Chondrocyte (in vitro differentiated cells): ENCODE measurements at places on chromosomes 12 and 14.

- DNase-seq: no peak
Measured at GRCh38 chr14:52315355-52315718, 1.2 kb downstream of the PTGER2 start.

DNA sequence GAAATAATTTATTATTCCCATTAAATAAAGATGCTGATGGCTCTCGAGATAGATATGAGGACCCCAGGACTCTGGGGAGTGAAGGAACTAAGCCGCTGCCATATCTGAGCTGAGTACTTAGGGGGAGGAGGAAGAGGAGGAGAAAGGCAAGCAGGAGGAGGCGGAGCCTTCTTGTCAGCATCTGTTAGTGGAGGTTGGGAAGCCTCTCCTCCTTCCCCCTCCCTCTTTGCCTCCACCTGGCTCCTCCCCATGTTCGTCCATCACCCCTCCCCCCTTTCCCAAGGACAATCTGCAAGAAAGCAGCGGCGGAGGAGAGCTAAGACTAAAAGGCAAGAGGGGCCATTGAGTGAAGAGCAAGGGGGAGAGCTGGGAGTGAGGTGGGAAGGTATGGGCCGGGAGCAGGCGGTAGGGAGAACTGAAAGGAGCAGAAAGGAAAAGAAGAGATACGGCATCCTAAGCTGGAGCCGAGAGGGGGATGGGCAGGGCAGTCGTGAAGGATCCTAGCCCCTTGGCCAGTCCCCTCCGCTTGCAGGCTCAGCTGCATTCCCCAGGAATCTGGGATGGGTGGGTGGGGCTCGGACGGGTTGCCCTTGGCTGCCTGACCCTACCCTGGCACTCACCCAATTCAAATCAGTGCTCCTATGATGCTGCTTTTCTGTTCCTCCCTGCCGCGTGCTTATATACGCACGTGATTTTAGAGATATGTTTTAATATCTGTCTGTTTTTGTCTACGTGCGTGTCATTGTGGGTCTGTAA lies at the start of gene PFKM:
Gene PFKM, plus strand, starts transcription at position 287 of the 756 bp plus-strand sequence. CDS start 3,411 bp downstream, outside the sequence.
- DNase-seq: no peak

DNA sequence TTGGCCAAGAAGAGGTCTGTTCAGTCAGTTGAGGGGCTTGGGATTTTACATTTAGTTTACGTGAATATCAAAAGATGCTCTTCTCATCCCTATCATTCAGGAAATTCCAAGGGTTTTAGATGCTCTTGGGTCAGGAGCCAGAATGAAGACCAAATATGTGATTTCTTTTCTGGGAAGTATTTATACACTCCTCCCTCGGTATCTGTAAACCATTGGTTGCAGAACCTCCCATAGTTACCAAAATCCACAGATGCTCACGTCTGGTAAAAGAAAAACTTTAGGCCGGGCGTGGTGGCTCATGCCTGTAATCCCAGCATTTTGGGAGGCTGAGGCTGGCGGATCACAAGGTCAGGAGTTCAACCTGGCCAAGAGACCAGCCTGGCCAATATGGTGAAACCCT lies 75.9 kb downstream of the TNFAIP2 start:
- DNase-seq: no peak

DNA sequence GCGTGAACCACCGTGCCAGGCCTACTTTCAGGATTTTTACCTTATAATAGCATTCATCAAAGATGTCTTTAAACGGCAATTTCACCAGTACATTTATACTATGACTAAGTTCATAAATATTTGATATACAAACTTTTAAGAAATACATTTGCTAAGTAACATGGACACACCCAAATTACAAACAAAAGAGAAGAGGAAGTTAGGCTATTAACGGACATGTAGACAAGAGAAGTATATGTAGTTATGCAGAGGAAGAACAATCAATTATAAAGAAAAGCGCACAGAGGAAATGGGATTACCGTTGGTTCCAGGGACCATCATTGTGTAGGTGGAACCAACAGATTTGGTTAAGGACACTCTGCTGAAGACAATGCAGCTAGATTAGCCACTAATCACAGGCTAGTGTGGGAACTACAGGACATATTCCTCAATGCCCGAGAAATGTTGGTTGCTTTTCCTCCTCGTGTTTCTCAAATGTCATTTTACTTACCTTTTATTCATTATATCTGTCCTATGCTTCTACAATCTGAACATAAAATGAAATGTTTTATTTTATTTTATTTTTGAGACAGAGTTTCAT lies 24.0 kb upstream of the PKP2 start:
- no peak for DNase-seq

DNA sequence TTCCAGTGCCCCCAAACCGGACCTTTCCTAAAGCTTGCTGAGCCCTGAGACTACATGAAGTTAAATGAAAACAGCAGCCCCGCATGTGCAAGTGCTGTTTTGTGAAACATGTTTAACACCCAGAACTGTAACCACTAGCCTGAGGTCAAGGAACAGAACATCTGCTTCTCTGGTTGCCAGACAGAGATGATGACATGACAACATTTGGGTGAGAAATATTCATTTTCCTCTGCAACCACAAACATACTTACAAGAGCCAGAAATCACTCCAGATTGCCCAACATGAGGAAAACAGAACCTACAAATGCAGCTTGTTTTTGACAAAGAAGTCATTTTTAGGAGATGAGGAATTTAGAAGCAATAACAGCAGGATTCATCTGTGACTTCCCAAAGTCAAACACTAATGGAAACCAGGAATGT lies 110.4 kb downstream of the BCAT1 start:
- DNase-seq: no peak

DNA sequence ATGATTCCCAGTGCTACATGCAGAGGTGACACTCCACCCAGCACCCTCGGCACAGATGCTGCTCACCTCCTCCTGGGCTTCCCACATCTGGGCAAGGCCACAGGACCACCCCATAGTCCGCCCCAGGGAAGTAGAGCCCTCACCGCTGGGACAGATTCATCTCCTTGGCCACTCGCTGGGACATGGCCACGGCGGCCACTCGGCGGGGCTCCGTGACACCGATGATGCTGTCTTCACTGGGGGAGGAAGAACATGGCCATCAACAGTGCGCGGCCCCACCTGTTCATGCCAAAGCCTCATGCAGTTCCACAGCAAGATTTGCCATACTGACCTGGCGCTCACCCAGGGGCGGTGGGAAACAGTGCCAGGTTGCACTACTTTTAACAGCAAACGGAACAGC lies 13.7 kb downstream of the DHX37 start:
- no peak for DNase-seq

DNA sequence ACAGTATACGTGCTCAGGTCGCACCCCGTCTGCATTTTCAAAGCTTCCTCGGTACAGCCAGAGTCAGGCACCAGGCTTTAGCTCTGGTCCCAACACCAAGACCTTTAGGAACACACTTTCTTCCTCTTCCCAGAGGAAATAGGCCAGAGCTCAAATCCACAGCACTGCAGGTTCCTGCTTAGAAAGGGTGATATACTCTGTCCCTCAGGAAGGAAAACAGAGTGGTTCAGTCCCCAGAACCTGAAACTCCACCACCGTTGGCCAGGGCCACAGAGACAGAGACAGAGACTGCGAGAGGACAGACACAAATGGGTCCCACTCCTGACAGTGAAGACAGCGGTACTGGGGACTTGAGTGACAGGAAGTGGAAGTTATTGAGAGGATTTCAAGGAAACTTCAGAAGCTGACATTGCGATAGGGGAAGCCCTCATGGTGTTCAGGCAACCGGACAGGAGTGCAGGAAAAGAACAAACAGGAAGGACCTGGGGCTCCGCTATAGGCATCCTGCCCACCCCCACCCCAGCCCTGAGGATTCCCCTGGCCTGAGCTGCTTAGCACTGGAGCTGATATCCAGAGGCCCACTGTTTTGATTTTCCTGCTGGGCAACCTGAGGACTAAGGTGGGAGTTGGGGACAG lies 5.5 kb upstream of the KRT8 start:
- no peak for DNase-seq

- DNase-seq: no peak
Measured at GRCh38 chr14:39454906-39455539, 22.8 kb upstream of the FBXO33 start.

DNA sequence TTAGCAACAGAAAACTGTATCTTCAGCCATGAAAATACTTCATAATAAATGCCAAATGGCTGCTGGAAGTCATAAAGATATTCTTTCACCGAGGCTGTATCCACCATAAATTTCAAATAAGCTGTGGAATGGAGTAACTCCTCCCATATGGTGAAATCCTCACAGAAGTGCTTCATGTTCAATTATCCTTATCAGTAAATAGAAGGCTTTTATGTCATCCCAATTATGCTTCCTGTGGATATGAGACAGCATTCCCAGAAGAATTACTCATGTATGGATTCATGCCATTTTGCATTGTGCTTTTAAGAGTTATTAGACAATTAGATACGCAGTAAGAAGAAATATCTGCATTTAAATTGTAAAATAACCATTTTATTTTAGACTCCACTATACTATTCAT lies 99.0 kb downstream of the RTN1 start:
- no peak for DNase-seq

GRCh38 chr14:28635387-28635786 lies 131.2 kb upstream of the FOXG1 start:
- DNase-seq: no peak

- DNase-seq: no peak
Measured at GRCh38 chr12:121918679-121919038, 267 bp downstream of the CFAP251 start.

DNA sequence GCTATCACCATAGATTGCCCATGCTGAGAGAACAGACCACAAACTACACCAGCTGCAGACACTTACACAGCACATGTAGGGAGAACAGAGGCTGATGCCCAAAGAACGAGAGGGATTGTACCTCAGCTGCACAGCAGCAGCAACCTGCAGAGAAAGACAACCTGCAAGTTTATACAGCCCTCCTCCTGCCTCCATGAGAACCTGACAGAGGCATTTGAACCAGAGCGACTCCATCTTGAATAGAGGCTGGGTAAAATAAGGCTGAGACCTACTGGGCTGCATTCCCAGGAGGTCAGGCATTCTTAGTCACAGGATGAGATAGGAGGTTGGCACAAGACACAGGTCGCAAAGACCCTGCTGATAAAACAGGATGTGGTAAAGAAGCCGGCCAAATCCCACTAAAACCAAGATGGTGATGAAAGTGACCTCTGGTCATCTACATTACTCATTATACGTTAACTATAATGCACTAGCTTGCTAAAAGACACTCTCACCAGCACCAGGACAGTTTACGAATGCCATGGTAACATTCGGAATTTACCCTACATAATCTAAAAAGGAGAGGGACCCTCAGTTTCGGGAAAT lies 262.4 kb upstream of the HMGA2 start:
- no peak for DNase-seq

DNA sequence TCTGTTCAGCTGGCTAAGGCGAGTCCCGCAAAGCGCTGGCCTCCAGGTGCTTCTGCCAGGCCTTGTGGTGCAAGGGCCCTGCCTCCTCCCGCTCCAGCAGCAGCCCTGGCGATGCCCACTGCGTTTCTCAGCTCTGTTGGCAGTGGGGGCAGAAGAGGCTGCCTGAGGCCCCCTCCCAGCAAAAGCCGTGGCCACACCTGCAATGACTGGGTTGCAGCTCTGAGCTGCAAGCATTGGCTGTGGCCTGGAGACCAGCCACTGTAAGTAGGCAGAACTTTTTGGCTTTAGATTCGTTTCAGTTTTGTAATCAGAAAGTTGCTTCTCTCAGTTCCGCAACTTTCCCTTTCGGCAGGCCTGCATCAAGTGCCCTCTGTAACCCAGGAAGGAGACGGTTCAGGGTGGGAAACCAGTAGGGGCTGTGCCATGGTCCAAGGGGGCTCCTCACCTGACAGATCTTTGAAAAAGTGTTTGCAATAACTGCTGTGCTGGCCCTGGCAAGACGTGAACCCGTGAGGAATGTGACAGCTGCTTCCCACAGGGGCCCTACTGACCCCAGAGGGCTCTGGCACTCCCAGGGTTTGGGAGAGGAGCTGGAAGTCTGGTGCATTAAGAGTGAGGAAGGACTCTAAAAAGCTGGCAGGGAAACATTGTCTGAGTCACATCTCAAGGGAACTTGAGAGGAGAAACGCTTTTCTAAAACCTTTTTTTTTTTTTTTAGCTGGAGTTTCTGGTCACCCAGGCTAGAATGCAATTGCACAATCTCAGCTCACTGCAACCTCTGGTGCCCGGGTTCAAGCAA lies 54.5 kb upstream of the MAX start:
- no peak for DNase-seq

GRCh38 chr14:102234331-102235264 lies 70.4 kb downstream of the MOK start:
- peak; percentile 32 for DNase-seq

DNA sequence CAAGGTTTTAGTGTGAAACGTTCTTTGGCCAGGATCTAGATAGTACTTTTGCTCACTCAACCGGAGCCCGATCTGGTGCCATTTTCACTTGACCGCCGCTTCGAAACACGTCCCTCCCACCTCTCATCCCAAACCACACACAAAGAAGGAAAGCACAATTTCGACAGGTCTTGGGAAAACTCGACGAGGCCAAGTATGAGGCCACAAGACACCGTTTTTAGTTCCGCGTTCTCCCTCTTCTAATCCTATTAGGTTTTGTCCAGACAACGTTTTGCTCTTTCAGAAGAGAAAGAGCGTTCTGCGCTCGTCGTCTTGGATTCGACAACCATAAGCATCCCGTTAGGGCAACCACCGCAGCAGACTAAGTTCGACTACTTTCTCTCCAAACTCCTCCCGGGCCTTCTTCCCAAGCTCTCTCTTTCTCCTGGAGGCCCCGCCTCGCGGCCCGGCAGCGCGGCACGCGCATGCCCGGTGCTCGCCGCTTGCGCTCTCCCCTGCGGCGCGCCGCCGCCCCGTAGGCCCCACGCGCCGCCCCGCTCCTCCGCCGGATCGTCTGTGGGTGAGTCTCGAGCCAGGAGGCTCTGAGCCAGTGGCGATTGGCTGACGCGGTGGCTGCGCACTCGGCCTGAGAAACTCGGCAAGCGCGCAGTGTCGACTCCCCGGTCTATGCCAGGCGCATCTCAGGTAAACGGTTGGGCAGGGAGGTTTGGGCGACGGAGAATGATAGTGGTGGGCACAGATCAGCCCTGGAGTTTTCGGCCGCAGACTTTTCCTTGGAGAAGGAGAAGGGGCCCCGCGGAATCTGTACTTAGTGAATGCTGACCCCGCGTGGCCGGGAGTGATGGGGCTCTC lies at the start of gene MIPOL1:
Gene MIPOL1, plus strand, starts transcription at position 517 of the 852 bp plus-strand sequence. CDS start 49,952 bp downstream, outside the sequence.
- peak; percentile 92 for DNase-seq

GRCh38 chr12:31201382-31201781 lies 124.6 kb downstream of the SINHCAF start:
- no peak for DNase-seq

DNA sequence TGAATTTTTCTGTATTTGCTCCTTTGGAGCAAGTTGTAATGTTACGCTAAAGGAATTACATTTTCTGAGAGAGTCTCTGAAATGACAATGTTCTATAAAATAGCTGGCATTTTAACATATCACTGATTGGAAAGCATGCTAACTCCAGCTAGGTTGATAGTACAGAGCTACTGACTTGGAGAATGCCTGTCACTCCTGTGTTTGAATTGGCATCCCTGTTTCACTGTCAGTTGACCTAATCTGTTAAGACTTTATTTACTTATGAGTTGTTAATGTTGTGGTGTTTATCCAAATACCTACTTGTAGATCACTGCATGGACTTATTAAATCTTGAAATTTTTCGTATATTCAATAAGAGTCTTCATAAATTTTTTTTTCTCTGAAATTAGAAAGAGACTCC lies 33.6 kb downstream of the HCFC2 start:
- no peak for DNase-seq

GRCh38 chr12:92541731-92542130 lies 161.1 kb upstream of the PLEKHG7 start:
- DNase-seq: no peak
